ENCODE measurements at places on chromosomes 16 and 17.

DNA sequence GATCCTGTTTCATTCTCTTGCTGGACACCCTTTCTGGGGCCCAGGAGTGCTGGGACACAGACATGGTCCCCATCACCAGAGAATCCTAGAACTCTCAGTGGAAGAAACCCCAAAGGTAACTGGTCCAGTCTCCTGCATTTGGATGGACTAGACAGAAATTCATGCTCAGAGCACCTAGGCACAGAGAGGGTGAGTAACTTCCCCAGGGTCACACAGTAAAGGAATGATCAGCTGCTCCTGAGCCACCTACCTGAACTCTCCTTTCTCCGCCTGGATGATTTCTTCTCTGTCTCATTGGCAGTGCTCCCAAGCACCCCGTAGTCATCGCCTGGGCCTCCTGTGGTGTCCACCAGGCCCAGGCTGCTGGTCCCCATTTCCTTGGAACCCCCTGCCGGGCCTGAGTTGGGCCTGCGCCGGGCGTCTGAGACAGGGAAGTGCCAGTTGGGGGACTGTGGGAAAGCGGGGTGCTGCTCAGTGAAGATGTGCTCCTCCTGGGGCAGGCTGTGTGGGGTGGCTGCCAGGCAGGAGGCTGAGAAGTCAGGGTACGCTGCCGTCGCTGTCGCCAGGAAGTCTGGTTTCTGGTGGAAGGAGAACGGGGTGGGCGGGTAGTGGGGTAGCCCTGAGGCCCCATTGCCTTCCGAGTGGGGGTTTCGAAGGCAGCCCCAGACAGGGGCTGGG, 767 bp downstream of the MEOX1 start:
- DNase-seq, result no peak

DNA sequence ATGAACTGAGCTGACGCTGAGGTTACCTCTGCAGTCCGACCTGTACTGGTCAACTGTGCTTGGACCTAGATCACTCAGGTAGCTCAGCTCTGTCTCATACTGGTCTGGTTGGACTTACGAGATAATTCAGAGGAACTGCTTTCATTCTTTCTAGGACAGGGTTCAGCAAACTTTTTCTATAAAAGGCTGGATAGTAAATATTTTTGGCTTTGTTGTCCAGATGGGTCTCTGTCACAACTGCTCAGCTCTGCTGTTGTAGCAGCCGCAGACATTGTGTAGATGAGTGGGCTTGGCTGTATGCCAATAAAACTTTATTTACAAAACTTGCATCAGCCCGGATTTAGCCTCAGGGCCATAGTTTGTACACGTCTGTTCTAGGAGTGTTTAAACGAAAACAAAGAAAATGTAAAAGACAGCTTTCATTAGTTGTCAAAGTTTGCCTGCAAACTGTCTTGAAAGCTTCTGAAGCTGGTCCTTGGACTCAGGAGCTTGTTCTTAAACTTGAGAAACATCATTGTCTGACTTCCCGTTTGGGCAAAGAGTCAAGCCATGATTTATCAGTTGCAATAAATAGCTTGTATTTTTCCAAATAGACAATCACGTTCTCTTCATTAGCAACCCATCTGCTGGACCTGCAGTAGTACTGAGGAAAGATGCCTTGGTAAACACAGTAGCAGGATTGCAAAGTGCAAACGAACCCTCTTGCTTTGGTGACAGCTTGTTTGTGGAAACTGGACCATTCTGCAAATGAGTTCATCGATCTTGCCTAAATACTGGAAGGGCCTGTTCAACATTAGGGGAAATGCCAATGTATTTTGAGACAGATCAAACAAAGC, 253.4 kb downstream of the SNX29 start:
- DNase-seq, result no peak

- DNase-seq, result no peak
Measured at GRCh38 chr17:38656959-38657823, 17.6 kb downstream of the EPOP start.

DNA sequence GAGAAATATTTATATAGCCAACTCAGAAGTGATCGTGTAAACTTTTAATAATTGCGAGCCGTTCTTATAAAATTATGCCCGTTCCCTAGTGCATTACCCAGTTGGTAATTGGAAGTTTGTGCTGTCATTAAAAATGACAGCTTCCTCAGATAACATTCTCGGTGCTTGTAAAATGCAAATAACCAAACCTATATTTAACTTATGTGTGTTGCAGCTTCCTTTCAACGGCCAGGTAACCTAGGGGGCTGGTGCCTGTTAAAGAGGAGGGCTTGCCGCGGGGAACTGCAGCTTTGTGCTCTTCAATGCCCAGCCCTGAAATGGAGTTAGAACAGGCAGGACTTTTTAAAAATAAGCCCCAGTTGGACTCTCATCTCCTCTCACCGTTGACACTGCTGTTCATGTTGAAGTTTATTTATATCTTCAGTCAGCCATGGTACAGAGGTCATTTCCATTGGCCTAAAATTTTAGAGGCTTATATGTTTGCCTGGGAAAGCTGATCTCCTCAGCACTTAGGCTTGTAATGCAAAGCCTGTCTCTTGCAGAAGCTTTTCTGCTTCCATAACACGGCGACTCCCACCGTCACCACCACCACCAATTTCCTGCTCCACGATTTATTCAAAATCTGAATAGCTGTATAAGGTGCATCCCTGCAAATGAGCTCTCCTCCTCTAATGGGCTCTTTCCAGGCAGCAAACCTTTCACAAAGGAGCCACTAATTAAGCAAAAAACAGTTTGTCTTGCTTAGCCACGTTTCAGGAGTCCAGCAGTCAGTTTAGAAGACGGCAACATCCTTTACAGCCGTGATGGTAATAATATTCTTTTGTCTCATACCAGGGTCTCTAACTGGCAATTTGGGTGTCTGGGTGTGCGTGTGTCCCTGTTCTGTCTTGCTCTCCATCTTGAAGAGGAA, 74.7 kb downstream of the RPA1 start:
- no peak for DNase-seq

GRCh38 chr16:49503256-49504022, 129.8 kb downstream of the C16orf78 start:
- no peak for DNase-seq

- DNase-seq, result no peak
Measured at GRCh38 chr17:34242587-34243363, 12.3 kb upstream of the CCL2 start.

GRCh38 chr17:69084911-69085310, 24.2 kb upstream of the ABCA9 start:
- DNase-seq, result no peak

DNA sequence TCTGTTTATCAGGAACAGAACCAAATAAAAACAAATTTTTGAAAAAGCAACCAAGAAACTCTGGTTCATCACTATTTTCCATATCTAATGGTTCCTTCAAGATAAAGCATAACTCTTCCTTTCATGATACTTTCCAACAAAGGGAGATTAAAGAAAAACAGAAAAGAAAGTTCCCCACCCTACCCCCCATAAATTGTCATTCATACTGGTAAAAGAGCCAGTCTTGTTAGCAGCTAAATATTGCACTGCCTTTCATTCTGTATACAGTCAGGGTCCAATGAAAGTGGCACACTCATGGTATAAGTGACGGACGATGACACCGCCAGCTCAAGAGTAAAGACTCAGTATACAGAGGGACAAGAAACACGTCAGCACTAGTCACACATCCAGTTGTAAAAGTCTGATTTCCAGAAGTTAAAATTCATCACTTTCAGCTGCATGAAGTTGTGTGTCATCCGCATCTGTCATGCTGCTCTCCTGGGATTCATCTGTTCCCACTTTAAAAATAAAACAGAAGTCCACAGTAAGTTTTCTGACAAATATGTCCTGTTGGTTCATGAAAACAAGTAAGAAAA, 68.5 kb downstream of the CDC27 start:
- peak; percentile 71 for DNase-seq

GRCh38 chr16:7321661-7322060, 11.0 kb upstream of the RBFOX1 start:
- no peak for DNase-seq

DNA sequence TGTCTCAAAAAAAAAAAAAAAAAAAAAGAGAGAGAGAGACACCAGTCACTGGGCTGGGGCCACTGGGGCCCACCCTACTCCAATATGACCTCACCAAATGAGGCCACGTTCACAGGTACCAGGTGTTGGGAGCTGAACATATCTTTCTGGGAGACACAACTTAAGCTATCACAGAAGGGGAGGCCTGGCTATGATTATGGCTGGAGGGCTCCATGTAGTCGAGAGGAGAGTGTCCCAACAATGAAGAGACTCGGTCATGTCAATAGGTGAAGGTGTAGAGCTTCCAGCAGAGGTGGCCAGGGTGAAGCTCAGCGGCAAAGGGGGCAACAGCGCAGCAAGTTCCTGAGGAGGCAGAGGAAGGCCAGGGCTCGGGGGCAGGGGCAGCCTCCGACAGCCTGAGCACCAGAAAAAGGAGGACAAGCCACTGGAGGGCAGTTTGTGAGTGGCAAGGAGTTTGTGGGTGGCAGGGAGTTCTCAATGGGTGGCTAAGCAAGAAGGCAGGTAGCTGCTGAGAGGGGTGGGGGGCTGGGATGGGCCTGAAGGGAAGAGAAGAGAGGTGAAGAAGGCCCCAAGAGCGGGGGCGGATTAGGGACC, 28.0 kb downstream of the ABCC3 start:
- DNase-seq, result no peak

- DNase-seq, result no peak
Measured at GRCh38 chr17:66373944-66374817, 71.8 kb downstream of the PRKCA start.

DNA sequence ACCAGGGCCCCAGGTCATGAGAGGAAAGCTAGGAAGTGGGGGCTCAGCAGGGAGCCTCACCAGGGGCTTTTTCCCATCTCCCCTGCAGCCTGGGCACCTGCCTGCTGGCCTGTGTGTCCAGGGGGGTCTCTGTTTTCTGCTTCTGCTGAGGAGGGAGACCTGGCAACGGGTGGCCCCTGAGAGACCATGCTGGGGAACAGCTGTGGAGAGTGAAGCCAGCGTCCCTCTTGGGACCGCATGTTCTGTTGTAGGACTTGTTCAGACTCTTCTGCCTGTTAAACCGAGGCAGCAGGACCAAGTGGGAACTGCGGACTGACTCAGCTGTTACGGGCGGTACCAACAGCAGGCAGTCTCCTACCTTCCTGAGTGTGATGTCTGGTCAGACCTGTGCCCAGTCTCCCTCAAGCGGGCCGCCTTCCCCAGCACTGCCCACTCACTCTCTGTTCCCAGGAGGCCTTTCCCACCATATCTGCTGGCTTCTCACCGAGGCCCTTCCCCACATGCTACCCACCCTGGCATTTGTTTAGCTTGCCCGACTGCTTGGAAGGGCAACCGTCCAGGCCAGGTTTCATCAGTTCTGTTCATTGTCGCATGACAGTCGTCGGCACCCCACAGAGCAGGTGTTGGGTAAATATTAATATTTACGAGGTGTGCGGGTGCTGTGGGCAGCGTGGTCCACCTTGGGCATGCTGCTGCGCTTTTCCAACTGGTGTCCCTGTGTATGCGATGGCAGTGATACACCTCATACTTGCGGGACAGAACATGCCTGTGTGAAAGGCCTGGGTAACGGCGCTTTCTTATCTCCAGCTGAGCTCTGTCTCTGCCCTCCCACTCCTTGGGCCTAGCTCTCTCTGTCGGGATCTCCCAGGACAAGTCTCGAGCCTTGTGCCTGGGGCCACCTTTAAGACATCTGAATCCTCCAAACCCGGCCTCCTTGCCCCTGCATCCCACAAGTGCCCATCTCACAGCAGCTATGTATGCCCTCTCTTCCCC, 69.4 kb downstream of the MPRIP start:
- DNase-seq, result no peak

DNA sequence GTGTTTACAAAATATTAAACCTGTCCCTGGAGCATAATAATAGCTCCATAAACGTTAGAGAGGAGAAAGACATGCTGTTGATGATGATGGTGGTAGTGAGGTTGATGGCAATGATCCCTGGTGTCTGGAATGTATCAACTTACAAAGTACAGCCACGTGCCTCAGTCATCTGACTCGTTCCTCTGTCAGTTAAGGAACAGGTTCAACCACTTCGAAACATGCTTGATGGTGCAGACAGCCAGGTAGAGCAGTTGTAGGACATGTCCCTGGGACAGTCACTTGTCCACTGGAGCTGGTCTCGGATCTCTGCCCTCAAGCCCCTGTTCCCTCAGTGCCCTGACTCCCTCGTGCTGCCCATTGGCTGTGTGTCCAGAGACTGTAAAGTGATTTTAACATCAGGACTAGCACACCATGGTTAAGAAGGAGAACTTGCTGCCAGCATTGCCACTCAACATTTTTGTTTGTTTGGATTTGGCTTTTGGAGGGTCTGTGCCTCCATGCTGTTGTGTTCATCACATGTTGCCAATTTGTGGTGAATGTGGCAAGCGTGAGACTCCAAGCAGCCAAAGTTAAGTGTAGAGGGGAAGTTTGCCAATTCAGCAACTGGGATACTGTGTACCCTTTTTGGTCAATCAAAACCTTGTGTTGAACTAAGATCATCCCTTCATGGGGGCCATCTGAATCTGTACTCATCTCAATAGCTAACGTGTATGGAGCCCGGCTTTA, 16.3 kb upstream of the SALL1 start:
- no peak for DNase-seq

GRCh38 chr17:57585341-57586195, 159.5 kb downstream of the CCDC182 start:
- no peak for DNase-seq

DNA sequence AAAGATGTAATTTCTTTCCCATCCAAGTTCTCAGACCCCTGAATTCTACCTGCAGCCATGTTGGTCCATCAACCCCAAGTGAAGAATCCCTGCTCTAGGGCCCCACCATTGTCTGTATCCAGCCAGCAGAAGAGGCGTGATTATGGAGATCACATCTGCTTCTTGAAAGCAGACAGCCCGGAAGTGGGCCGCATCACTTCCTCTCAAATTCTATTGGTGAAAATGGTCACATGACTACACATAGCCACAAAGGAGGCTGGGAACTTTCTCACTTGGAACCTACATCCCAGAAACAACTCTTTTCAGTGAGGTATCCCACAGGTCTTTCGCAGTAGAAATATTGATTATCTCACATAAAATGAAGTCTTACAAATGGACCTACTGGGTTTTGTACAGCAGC, 40.1 kb downstream of the IL4R start:
- no peak for DNase-seq

DNA sequence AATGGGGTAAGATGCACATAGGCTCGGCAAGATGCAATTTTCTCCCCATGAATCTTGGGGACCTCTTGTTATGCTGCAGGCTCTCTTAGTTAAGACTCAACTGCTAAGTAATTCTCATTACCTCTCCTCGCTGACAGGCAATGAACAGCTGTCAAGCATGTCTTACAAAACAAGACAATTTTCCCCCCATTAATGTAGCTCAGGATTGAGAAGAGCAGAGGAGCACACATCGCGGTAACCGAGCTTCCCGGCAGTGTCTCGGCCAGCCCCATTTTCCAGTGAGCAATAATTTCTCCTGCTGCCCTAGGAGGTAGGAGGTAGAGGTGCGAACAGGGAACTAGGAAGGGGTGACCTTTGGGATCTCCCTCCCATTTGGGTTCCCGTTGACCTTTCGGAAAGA, 272.1 kb downstream of the HAPSTR1 start:
- DNase-seq, result no peak

Measured in HS-5 (cell line).